Stimulated activated CD8-positive, alpha-beta memory T cell treated with anti-CD3 and anti-CD28 coated beads, Interleukin-7, amount 100 ng/mL, for 1 hour (primary cell): ENCODE measurements at places on chromosomes 4 and X.

- no peak for DNase-seq
These were observed 12.7 kb downstream of the OPHN1 start for GRCh38 chrX:68420559-68420958.

DNA sequence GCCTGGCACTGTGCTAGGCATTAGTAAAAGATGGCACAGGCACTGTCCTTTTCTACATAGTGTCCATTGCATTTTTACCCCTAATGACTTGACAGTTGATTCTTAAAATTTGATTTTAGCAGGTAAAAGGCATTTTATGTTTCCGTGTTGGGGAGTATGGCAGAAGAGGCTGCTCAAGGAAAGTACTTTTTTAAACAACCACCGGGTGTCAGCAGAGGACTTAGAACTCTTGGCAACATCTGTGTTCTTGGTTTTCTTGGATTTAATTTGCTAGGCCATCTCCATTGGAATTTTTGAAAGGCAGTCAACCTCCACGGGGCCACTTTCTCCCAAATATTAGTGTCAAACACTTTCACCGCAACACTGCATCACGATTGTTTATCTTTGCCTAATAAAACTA lies 102.9 kb downstream of the TSPAN7 start:
- DNase-seq: no peak

- no peak for DNase-seq
These were observed 3.4 kb upstream of the CYBB start for GRCh38 chrX:37776283-37776986.

DNA sequence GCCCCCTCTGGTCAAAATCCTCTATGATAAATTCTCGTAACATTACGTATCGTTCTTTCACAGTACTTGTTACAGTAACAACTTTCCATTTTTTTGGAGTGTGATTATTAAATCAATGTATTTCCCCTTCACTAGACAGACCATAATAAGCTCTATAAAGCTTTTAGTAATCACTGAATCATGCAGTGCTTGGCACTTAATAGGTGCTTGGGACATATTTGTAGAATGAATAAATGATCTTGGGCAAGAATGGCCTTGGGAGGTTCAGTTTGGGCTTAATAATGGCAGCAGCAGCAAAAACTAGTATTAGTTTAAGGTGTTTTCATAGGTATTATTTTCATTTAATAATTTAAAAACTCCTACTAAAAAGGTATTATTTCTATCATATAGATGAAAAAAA lies 33.4 kb upstream of the SFRP2 start:
- DNase-seq: no peak

- no peak for DNase-seq
These were observed 713.7 kb upstream of the TENM3 start for GRCh38 chr4:181529537-181529936.

GRCh38 chr4:3765271-3766035 lies 732 bp upstream of the ADRA2C start:
- DNase-seq: no peak

GRCh38 chr4:43112139-43112538 lies 219.6 kb downstream of the GRXCR1 start:
- DNase-seq: no peak

DNA sequence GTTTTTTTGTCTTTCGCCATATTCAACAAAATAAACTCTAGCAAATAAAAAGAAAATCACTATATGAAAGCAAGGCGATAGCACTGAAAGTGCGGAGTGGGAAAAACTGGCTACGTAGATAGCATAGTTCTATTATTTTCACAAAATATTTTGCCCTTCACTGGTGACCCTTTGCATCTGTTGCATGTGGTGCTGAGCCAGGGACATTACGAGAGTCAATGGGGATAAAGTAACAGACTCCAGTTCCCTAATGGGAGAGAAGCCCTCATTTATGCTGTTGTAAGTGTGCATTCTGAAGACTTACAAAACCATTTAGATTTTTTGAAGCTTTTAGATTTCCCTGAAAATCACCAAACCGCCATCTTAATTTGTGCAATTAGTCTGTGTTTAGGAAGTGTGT lies 501.6 kb downstream of the PPARGC1A start:
- no peak for DNase-seq

DNA sequence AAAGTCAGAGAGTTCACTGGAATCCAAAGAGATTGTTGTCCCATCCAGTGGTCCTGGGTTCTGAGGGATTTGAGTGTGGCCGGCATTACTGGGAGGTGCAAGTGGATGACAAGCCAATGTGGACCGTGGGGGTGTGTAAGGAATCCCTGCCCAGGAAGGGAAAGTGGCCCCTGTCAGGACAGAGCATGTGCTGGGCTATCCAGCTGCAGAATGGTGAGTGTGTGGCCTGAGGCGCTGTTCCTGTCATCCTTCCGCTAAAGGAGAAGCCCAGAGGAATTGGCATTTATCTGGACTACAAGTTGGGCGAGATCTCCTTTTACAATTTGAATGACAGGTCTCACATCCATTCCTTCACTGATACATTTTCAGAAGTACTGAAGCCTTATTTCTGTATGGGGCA lies 20.4 kb upstream of the TRIM60 start:
- no peak for DNase-seq

GRCh38 chr4:56186808-56187523 lies 200.3 kb downstream of the AASDH start:
- no peak for DNase-seq

GRCh38 chr4:146059865-146060264 lies 115.7 kb upstream of the LSM6 start:
- DNase-seq: no peak

DNA sequence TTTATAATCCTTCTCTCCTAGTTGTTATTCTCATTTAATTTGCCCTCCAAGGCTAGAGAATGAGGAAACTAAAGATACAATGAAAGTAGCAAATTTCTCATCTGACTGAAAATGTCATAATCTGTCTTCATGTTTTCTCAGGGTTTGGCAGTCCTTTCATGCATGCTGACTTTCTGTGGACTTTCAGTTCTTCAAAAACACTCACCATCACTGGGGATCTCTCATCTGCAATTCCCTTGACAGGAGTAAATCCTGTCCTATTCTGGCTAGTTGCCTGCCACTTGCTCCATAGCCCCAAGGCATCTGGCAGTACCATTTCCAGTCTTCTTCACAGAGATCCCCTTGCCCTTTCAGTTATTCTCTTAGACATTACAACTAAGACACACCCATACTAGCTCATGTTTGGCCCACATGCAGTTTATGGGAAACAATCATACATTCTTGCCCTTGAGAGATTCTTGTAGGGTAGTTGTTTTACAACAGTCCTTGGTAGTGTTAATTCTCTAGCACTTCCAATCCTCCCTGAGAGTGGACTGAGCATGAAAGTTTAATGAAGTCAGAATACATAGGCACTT lies 449.7 kb upstream of the KLHL4 start:
- no peak for DNase-seq

GRCh38 chrX:119158226-119158625 lies 30.6 kb upstream of the KIAA1210 start:
- no peak for DNase-seq

- no peak for DNase-seq
These were observed 187.9 kb upstream of the LCORL start for GRCh38 chr4:18209448-18209847.

GRCh38 chrX:63919081-63919480 lies 134.1 kb upstream of the ARHGEF9 start:
- DNase-seq: no peak

DNA sequence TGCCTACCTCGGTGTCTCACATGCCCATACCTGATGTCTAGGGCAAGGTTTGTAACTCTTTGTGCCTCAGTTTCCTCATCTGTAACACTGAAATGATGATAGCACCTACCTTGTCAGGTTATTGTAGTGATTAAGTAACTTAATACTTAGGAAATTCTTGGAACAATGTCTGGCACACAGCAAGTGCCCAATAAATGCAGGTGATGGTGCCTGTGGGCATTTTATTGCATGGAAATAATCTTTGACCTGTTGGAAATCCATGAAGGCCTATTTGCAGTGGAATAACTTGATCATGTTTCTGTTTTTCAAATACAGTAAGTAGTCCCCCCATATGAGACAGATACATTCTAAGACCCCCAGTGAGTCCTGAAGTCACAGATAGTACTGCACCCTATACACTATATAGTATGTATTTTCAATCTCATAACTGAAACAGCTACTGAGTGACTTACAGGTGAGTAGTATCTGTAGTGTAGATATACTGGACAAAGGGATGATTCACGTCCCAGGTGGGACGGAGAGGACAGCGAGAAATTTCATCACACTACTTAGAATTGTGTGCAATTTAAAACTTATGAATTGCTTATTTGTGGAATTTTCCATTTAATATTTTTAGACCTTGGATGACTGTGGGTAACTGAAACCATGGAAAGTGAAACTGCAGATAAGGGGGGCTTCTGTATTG lies 42.1 kb downstream of the AFF1 start:
- DNase-seq: no peak

DNA sequence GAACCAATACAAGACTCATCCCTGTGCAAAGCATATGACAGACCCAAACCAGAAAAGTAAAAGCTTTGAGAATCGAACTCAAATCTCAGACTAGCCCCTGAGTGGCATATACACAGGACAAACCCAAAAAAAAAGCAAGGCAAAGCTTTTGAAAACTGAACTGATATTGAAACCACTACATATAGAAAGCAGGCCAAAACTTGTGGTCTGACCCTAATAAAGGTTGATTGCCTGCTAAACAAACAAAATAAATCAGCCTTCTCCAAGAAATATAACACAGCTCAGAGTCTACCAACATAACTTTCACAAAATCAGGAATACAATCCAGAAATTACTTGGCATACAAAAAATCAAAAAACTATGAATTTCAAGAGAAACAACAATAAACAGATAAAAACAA lies 40.3 kb downstream of the LRBA start:
- DNase-seq: no peak

GRCh38 chr4:139921429-139922184 lies 232.4 kb downstream of the MAML3 start:
- no peak for DNase-seq

- no peak for DNase-seq
These were observed 11.4 kb upstream of the TIMM8A start for GRCh38 chrX:101359966-101360365.

- no peak for DNase-seq
These were observed 77.5 kb downstream of the IQCM start for GRCh38 chr4:149738156-149738555.

GRCh38 chr4:113223001-113223400 lies 173.5 kb downstream of the ANK2 start:
- no peak for DNase-seq

- DNase-seq: no peak
These were observed 492.9 kb downstream of the INPP4B start for GRCh38 chr4:142353149-142353738.

GRCh38 chr4:104589264-104589868 lies 94.7 kb upstream of the CXXC4 start:
- DNase-seq: no peak

GRCh38 chr4:127055357-127055756 lies 577.4 kb upstream of the INTU start:
- no peak for DNase-seq

GRCh38 chrX:53163436-53163835 lies 61.6 kb downstream of the KDM5C start:
- no peak for DNase-seq

- DNase-seq: no peak
These were observed 95.7 kb upstream of the MAOA start for GRCh38 chrX:43560247-43560946.

- no peak for DNase-seq
These were observed 60.8 kb downstream of the DLG3 start for GRCh38 chrX:70505451-70505841.

GRCh38 chrX:2584251-2585157 lies 83.7 kb upstream of the DHRSX start:
- DNase-seq: no peak

DNA sequence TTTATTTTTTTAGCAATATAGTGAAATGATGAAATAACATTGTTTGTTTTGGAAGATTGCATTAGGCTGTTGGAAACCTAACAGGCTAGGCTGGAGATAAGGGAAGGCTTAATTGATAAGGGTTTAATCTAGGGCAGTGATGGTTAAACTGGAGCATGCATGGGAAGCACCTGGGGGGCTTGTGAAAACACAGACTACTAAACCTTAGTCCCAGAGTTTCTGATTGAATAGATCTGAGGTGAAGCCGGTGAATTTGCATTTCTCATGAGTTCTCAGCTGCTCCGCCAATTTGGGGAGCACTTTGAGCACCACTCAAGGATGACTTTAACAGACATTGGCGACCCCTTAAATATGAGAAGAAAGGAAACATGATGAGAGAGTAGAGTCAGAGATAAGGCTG lies 11.5 kb downstream of the STK26 start:
- no peak for DNase-seq

GRCh38 chr4:188168726-188169373 lies 29.6 kb downstream of the TRIML1 start:
- no peak for DNase-seq

DNA sequence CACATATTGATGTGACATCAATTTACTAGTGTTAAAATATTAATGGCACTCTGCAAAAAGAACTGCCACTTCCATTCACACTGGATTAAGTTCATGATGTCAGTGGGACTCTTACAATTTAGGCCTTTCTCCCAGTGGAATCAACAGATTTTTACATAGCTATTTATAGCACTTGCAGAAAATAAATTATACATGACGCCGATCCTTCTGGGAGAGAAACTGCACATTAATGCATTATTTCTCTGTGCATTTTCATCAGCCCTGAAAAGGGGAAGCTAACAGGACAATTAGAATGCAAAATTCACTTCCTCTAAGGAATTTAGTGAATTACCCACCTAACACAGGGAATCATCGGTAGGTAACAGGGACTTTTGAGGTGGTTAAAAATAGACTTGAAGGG lies 15.7 kb downstream of the LGI2 start:
- DNase-seq: no peak

GRCh38 chr4:172996571-172997216 lies 171.9 kb upstream of the GALNT7 start:
- no peak for DNase-seq

- DNase-seq: no peak
These were observed 37.8 kb downstream of the NELFA start for GRCh38 chr4:1970926-1971325.

- DNase-seq: no peak
These were observed 30.8 kb upstream of the PGM2 start for GRCh38 chr4:37795581-37796195.

DNA sequence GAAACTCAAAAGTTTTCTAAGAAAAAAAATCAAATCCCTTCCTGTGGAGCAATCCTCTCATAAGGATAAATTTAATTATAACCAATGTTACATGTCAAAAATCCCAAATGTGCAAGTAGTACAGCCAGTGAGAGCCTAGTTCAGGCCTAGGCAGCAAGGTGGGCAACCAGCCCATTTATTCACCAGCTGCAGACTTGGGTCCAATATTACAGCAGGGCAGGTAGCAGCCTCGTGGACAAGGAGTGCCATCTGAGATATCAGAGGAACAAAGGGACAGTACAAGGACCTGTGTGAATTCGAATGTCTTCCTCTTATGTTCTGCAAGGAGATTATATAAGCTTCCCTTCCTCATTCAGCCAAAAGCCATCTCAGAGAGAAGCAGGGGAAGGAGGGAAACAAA lies 6.6 kb downstream of the HELQ start:
- DNase-seq: no peak
